Temporal lobe (tissue), 4 donors: ENCODE measurements at places on chromosomes 6 and 20. TPM values are rescaled to one million over a fixed set of nuclear protein-coding genes. Genes with fewer than 3 reads are reported as not detected.

Gene RAB5IF
- 23.6 TPM for total RNA-seq

Gene POPDC3
- 7.4 TPM for total RNA-seq

Gene SNAI1
- total RNA-seq = not detected

Gene KIF3B
- 94.2 TPM for total RNA-seq

Gene ULBP1
- total RNA-seq = 2.5 TPM

Gene EGFL8
- total RNA-seq = 6.6 TPM
